ENCODE measurements at places on chromosomes 1 and 21. TPM values are rescaled to one million over a fixed set of nuclear protein-coding genes. Genes with fewer than 3 reads are reported as not detected.

- DNase-seq: peak; percentile 32
Observed at GRCh38 chr1:43387976-43388599, 1.5 kb downstream of the MED8 start.

- DNase-seq: peak; percentile 70
Observed at GRCh38 chr1:6519935-6520671, 28.6 kb upstream of the PLEKHG5 start.

GRCh38 chr1:53071167-53071865 lies 9.3 kb downstream of the PODN start:
- DNase-seq: no peak

DNA sequence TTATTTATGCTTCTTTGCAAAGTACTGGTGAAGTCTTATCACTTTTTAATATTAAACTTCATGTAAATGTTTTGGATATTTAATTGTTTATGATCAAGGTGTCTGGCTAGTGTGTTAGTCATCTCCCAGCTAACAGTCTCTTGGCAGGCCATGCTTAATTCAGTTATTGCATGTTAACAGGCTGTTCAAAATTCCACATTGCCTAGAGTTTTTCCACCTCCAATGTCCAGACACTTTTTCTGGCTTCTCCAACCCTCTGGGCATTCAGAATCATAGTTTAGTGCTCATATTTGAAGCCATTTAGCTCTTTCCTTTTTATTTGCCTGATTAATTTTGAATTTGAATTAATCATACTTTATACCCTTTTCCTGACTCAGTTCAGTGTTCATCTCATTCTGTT lies 69.2 kb downstream of the OLFML2B start:
- DNase-seq: no peak

GRCh38 chr21:15326032-15326867 lies 261.4 kb upstream of the NRIP1 start:
- no peak for DNase-seq

DNA sequence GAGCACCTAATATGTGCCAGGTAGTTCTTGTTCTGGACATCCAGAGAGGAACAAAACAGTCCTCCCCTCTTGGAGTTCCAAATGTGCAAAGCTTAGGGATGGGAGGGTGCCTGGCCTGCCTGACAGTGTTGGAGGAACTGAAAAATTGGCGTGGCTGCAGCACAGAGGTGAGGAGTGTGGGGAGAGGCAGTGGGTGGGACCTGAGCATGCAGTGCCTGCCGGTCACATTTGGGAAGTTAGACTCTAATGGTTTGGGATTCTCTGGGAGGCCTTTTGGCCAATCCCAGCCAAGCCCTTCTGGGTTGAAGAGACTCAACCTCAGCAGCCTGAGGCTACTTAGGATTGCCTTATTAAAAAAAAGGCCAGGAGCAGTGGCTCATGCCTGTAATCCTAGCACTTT lies 2.3 kb upstream of the TCEA3 start:
- no peak for DNase-seq

DNA sequence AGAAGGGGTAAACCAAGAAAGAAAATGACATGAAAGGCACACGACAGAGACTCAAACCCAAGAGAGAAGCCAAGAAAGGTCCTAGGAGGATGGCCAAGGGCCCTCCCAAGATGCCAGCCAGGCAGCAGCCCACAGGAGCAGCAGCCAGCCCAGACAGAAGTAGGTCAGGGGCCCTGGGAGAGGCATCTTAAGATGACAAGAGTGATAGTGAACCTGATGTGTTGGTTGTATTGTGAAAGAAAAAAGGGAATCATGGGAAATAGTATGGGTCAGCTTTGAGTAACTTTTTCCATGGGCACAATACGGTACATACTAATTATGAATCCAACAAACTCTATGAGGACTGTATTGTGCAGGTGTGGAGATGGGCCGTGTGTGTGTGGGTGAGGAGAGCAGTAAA lies 3.3 kb downstream of the CCSAP start:
- no peak for DNase-seq

Gene SGIP1
- 77.9 TPM for total RNA-seq

DNA sequence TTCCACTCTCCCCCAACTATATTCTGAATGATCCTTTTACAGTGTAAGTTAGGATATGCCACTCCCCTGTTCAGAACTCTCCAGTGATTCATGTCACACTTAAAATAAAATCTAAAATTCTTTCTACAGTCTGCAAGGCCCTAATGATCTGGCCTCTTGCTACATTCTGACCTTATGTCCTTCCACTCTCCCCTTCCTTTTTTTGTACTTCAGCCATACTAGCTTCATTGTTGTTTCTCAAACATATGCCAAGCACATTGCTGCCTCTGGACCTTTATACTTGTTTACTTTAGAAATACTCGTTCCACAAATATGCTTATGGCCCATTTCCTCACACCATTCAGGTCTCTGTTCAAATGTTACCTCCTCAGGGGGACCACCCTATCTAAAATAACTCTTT lies 14.8 kb upstream of the PSMA5 start:
- peak; percentile 35 for DNase-seq

Gene SLAMF8
- 0.36 TPM for total RNA-seq

GRCh38 chr1:184101141-184101540 lies 49.6 kb downstream of the TSEN15 start:
- DNase-seq: no peak

- DNase-seq: no peak
Observed at GRCh38 chr1:233427907-233428306, 100.4 kb downstream of the MAP3K21 start.

- peak; percentile 40 for DNase-seq
Observed at GRCh38 chr1:25700144-25700523, 83.5 kb downstream of the MAN1C1 start.

GRCh38 chr1:201044119-201044518 lies 20.6 kb upstream of the KIF21B start:
- DNase-seq: no peak

- DNase-seq: peak; percentile 75
Observed at GRCh38 chr1:115240297-115240696, 97.8 kb downstream of the NGF start.

Gene SHISAL2A
- total RNA-seq: not detected

- peak; percentile 14 for DNase-seq
Observed at GRCh38 chr1:14894811-14895560, 258.6 kb upstream of the TMEM51 start.

Gene ACOT11
- 4.8 TPM for total RNA-seq

DNA sequence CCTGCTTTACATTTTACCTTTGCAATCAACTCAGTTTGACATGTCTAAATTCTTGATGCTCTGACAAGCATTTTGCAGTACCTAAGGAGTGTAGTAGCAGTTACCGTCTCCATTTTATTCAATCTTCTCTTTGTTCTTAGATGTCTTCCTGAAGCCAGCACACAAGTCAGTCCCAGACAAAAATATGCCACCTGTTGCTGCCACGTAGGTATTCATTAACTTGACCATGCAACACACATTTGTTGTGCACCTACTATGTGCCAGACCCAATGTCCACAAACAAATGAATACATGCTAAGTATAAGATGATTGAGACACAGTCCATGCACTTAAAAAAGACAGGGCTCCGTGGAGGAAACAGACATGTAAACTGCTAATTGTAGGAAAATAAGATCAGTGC lies 81.5 kb upstream of the NGF start:
- no peak for DNase-seq

DNA sequence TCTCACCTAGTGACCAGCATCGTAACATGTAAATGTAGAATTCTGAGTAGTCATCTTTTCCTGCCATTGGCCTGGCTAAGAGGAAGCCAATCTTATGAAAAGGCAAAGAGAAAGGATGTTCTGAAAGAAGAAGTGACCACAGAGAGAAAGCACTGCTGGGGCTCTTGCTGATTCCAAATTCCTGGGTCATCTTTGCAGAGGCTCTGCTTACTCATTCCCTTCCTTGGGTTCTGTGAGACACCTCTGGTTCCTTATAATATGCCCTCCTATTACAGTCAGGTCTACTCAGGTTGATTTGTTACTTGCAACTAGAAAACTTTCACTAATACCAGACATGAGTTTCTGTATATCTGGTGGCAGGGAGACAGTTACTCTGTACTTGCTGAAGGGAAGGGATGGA lies 198.8 kb upstream of the C8B start:
- no peak for DNase-seq

Gene DLGAP3
- not detected for total RNA-seq

DNA sequence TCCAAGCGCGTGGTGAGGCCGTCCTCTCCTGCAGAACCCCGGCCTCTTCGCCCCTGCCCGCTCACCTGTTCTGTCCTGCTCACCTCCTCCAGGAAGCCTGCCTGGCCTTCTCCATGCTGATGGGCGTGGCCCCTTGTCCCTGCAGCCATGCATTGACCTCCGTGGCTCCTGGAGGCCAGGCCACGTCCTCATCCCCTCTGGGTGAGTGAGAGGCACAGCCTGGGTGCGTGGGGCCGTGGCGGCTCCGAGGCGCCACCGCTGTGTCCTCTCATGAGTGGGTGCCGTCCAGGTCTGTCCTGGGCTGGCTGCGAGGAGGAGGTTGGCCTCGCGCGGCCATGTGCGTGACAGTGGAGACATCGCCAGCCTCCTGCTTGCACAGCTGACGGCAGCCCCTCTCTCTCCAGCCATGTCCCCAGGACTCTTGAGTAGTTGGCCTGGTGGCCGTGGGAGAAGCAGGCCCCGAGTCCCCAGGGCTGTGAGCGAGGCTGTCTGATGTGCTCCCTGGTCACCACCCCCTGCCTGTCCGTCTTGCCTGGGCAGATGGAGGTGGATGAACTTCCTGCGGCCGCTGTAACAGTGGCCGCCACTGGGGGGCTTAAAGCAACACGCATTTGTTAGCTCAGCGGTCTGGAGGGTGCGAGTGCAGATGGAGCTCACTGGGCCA lies 58.1 kb downstream of the PRKCZ start:
- no peak for DNase-seq

DNA sequence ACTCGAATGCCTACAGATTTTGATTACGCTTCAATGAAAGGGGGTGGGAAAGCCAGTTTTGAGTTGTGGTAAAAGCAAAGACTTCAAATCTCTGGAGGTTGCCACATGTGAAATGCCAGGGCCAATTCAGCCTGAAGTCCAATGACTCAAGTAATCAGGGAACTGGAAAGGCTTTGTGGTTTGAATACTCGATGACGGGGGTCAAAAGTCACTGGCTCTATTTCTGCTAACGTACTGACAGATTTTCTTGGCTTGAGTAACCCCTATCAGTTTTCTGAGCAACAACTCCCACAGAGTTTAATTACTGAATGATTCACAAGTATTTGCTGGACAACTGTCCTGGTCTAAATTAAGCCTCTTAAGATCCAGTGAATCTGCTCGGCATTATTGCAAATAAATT lies 152.2 kb downstream of the SIPA1L2 start:
- DNase-seq: peak; percentile 36

GRCh38 chr1:223482766-223483165 lies 89.6 kb downstream of the CCDC185 start:
- DNase-seq: no peak

DNA sequence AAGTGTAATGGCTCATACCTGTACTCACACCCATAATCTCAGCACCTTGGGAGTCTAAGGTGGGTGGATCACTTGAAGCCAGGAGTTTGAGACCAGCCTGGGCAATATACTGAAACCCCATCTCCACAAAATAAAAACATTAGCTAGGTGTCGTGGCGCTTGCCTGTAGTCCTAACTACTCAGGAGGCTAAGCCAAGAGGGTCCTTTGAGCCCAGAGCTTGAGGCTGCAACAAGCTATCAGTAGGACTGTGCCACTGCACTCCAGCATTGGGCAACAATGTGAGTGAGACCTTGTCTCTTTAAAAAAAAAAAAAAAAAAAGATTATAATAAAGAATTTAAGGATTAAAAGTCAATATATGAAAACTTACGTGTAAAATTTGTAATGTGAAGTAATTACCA lies 11.7 kb downstream of the BPNT1 start:
- DNase-seq: no peak

DNA sequence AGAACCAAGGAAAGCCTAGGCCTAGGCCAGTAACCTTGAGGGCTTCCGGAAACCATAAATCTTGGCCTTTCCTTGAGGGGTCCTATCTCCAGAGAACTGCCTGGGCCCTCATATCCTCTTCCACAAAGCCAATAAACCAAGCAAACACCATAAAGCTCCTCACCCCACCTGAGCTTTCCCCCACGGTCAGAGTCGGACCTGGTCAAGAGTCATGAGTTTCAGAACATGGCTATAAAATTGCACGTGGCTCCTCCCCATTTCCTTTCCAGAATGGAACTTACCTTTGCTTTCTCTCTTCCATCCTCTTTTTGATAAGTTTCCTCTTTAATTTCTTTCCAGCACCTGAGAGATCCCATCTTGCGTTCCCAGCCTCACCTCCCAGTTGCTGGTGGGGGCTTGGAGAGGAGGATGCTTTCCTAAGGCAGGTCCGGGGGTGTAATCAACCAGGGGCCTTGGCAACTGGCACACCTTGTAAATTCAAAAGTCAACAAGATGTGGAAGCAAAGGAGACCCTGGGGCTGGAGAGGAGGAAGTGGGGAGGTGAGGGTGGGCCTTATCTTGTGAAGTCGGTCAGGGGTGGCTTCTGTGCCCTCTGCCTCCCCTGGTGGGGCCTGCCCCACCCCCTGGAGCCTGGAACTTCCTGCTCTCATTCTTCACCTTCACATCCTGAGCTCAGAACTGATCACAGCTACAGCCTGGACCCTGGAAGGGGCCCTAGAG lies 259.9 kb downstream of the FOXD2 start:
- no peak for DNase-seq

Gene ANP32E
- 67.3 TPM for total RNA-seq

GRCh38 chr1:37999430-38000232 lies 5.7 kb downstream of the FHL3 start:
- DNase-seq: peak; percentile 50

Gene PDC
- 0.24 TPM for total RNA-seq

GRCh38 chr1:162145966-162146696 lies 76.6 kb downstream of the NOS1AP start:
- DNase-seq: no peak

GRCh38 chr1:98919211-98919610 lies 85.5 kb downstream of the PLPPR5 start:
- DNase-seq: no peak

DNA sequence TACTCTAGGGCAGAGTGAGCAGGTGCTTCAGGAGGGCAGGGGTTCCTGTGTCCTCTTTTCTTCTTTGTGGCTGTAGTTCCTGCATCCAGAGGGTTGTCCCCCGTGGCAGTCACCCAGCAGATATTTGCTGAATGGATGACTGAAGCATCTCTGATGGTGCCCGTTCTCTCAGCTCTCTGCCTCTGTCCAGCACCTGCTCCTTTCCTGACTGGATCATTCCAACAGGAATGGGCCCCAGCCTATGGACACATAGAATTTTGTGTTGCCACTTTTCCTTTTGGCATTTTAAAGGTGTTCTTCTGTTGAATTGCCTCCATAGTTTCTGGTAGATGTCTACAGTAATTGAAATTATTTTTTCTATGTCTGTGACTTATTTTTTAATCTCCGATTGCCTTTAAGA lies 372.5 kb upstream of the C1orf174 start:
- no peak for DNase-seq

DNA sequence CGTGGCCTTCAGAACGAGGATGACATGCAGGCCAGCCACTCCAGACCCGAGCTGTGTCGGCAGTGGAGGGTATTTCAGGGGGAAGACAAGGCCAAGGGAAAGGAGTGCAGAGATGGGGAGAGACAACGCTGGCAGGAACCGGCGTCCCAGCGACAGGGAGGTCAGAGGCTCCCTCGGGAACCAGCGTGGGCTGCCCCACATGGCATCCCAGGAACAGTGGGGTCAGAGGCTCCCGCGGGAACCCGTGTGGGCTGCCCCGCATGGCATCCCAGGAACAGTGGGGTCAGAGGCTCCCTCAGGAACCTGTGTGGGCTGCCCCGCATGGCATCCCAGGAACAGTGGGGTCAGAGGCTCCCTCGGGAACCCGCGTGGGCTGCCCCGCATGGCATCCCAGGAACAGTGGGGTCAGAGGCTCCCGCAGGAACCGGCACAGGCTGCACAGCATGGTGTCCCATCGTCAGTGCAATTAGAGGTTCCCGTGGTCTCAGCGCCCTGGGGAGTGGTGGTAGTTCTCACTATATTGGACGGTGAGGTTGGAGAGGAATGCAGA lies 43.0 kb downstream of the SLC19A1 start:
- no peak for DNase-seq

Data from HFFc6 (cell line).